ENCODE measurements at places on chromosomes 7 and 10.

DNA sequence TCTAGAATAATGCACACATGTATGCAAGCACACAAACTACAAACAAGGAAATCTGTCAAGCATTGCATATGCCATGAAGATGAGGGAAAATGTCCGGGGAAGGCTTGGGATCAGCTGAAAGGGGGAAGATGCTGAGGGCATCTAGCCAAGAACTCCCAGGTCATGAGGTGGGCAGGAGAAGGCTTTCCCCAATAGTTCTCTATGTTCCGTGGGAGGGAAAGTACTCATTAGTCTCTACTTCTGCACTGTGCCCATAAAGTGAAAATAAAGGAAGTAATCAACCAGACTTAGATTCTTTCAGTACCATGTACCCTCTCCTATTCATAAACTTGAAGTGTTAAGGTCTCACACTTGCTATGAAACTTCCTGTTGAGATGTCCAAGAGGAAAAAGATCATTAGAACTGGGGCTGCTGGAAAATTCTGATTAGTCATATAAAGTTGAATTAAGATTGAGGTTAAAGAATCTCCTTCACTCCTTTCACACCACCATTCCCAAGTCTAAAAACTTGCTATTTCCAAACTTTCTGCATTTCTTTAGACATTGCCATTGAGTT is 17.1 kb upstream of the LIPF start:
- DNase-seq = no peak

- DNase-seq = peak; percentile 40
These were observed 32.5 kb downstream of the OGDH start for GRCh38 chr7:44638611-44639557.

DNA sequence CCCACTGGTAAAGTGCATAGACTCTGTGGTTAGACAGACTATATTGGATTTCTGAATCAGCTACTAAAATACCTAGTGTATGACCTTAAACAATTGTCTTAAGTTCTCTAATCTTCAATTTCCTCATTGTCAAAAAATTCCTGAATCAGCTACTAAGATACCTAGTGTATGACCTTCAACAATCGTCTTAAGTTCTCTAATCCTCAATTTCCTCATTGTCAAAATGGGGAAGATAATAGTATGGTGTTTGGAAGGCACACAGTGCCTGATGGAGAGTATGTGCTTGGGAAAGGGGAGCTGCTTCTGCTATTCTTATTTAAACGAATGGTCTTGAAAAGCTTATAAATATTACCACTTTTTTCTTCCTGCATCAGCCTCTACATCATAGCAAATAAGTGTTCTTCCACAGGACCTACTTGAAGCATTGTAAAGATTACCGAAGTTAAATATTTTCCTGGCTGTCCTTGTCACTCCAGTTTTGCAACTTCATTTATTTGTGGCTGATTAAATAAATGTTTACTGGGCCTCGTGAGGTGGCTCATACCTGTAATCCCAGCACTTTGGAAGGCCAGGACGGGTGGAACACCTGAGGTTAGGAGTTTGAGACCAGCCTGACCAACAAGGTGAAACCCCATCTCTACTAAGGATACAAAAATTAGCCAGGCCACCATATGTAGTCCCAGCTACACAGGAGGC is 64.4 kb upstream of the ITGA8 start:
- DNase-seq = no peak

DNA sequence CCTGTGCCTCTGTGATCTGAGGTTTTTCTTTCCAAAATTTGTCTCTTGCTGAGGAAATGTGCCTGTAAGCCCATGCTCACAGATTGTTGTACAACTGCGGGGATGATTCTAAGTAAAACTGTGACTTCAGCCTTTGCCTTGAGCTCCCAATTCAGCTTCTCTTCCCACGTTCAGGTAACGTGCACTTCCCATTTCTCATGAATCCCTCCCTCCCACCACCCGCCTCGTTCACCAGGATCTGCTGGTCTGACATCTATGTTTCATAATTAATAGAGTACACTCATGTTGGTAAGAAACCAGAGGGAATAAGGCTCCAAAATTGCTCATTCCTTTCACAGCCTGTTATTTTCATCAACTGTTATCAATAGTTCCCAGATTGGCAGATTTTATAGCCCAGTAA is 332.6 kb upstream of the TPK1 start:
- DNase-seq = no peak

GRCh38 chr10:109159351-109159750 is 764.0 kb downstream of the XPNPEP1 start:
- no peak for DNase-seq

GRCh38 chr10:69498711-69499471 is 47.6 kb downstream of the TSPAN15 start:
- no peak for DNase-seq

- no peak for DNase-seq
These were observed 59.0 kb upstream of the AGR3 start for GRCh38 chr7:16940776-16941175.
